ENCODE measurements at places on chromosomes 6 and 20.
A peak's percentile ranks its signal among the peaks of the same experiment; 100 is the strongest.

- no peaks in the 10 kb centered on the region for H3K36me3 ChIP-seq
- no peak overlapping the region for H3K4me3 ChIP-seq
- H3K4me1 ChIP-seq, result no peaks in the 10 kb centered on the region
- DNase-seq, result no peak
Observed at GRCh38 chr20:38320221-38320620, 16.3 kb downstream of the BPI start.

DNA sequence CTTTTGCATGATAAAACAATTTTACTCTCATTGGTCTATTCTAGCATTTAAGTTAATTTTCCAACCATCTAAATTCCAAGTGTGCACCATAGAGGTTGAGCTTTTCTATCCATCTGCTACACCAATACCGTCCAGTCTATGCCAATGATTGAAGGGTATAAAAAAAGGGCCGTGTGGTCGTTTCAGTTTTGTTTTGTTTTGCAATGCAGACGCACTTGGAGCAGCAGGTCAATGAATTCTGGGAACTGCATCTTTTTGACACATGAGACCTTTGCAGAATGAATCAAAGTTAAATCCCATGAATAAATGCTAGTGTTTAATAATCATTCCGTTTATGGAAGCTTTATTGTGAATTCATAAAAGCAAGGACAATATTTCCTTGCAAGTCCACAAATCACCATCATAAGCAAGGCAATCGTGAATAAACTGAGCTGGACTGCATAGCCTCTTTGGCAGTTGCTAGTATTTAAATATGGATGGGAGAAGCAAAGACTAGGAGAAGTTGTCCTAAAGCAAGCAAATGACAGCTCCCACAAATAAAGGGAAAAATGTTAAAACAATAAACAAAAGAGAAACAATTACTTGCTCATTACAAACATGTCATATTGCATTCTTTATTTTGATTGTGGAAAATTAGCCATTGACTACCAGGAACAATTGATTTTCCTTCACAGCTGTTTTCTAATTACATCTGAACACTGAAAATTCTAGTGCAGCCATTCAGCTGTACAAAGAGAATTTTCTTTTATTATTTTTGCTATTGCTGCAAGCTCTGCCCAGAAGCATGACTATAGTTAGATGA, 649.7 kb upstream of the GJE1 start:
- DNase-seq, result no peak
- H3K36me3 ChIP-seq, result peaks cover 2% of the 10 kb centered on the region
- H3K4me1 ChIP-seq, result peaks cover 35% of the 10 kb centered on the region
- H3K4me3 ChIP-seq, result peak overlapping the region; percentile 85
- H3K27ac ChIP-seq, result peak overlapping the region; percentile 98

- no peak overlapping the region for H3K27ac ChIP-seq
- no peaks in the 10 kb centered on the region for H3K27me3 ChIP-seq
- H3K4me3 ChIP-seq, result no peak overlapping the region
Observed at GRCh38 chr6:9140951-9141460, 705.7 kb upstream of the SLC35B3 start.

GRCh38 chr20:13089950-13090469, 81.2 kb downstream of the SPTLC3 start:
- H3K4me3 ChIP-seq, result no peak overlapping the region
- no peak overlapping the region for H3K27ac ChIP-seq
- no peaks in the 10 kb centered on the region for H3K27me3 ChIP-seq
- H3K36me3 ChIP-seq, result no peaks in the 10 kb centered on the region

DNA sequence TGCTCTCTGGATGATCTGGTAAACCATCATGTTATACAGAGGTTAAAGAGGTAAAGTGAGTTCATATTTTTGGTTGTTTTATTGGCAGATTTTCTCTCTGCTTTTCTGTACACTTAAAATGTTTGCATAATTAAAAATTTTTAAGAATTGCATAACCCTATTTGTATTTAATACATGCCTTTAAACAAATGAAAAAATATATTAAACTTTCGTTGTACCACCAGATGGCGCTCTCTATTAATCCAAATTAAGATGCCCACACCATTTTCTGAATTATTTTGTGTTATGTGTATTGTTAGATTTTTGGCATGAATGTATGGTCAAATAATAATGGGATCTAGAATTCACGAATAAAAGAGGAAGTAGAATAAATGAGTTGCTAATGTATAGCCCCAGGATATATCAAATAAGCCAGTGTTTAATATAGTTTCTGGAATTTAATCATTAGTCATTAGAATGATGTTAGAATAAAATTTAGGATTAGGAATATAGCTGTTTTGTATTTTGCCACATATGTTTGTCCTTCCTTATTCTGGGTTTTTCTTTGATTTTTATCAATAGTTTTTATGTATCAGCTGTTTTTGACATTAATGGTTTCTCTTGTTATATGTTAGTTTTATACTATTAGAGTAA, 38.9 kb downstream of the SMAP1 start:
- no peak for DNase-seq
- peaks cover 9% of the 10 kb centered on the region for H3K36me3 ChIP-seq
- H3K27me3 ChIP-seq, result no peaks in the 10 kb centered on the region
- no peak overlapping the region for H3K27ac ChIP-seq

DNA sequence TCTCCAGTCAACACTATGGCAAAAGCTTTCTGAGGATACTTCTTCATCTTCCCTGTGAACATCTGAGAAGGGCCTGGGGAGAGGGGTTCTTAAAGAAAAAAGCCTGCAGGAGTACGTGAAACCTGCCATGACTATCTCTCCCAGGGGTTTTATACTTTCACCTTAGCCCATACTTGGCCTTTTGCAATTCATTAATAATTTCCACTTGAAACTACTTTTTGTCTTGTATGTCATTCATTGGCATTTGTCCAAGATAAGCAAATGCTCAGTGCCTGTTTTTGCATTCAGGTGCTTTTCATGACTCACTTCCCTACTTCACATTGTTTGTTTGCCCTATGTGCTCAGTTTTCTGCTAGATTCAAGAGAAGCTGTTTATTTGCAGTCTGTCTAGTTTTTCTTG, 580.3 kb upstream of the GJE1 start:
- no peak for DNase-seq

DNA sequence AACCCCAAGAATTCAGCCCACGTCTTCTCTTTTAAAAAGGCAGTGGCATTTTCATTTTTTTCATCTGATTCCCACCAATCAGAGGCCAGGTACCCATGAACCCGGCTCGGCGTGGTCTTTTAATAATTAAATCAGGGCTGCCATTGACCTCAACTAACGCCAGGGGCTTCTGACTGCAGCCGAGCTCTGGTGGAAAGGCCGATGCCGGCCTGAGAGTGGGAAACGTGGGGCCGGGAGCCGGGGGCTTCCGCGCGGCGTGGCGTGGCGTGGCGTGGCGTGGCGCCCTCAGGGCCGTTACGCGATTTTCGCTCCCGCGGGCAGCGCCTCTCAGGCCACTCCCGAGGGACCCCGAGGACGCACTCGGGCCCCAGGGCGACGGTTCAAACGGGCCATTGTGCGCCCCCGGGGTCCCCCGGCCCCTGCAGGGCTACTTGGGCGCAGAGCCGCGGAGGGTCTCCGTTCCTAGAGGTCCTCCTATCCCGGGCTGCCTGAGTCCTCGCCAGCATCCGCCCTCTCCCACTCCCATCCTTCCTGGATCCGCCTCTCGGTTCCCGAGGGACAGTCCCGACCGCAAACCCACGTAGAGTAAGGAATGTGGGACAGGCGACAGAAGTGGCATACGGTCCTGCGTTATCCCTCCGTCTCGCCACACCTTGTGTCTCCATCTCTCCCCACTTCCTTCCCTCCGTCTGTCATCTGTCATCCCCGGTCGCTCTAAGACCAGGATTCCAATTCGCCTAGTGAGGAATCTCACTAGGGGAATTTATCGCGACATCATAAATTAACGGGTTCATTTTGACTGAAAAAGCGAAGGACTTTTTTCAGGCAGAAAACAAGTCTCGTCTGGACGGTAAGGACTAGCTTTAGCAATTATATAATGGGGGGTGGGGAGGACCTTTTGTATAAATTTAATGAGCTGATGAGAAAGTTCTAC, 876 bp upstream of the TBPL1 start:
- peak overlapping the region; percentile 91 for H3K27ac ChIP-seq
- no peaks in the 10 kb centered on the region for H3K27me3 ChIP-seq
- peaks cover 7% of the 10 kb centered on the region for H3K36me3 ChIP-seq
- peaks cover 41% of the 10 kb centered on the region for H3K4me1 ChIP-seq

- DNase-seq, result no peak
- no peaks in the 10 kb centered on the region for H3K27me3 ChIP-seq
- H3K4me1 ChIP-seq, result peaks cover 21% of the 10 kb centered on the region
- no peak overlapping the region for H3K4me3 ChIP-seq
Observed at GRCh38 chr6:169558774-169559441, 142.9 kb downstream of the WDR27 start.

DNA sequence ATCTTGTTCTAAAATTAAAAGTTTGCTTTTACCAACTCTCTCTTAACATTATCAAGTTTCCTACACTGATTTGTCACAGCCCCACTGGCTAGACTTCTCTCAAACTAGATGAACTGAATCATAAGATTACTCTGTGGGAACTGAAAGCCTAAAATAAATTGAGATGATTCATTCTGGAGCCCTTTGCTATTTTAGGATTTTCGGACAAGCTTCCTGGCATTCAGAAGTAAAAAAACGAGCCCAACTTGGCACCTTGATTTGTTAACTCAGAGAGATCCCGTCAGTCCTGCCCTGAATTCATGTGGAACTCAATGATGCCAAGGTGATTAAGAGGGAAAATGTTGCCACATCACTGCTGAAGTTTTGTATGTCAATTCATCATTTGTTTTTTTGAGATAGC, 122.0 kb upstream of the NRSN1 start:
- H3K4me3 ChIP-seq, result no peak overlapping the region
- no peaks in the 10 kb centered on the region for H3K27me3 ChIP-seq
- H3K36me3 ChIP-seq, result no peaks in the 10 kb centered on the region
- H3K4me1 ChIP-seq, result no peaks in the 10 kb centered on the region
- DNase-seq, result no peak

DNA sequence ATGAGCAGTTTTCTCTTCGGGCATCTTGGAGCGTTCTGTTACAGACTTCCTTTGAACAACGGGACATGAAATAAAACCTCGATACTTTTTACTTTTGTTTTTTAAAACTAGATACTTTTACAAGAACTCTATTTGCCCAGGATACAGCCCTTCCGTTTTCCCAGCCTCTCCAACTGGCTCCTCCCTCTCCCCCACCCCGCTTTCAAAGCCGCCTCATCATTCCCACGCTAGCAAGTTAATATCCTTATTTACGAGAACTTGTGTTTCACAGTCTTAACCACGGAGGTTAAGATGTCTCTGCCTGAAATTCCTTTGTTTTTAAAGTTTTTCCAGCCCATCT, 241 bp upstream of the CFAP206 start:
- no peak for DNase-seq
- no peaks in the 10 kb centered on the region for H3K4me1 ChIP-seq
- H3K27ac ChIP-seq, result peak overlapping the region; percentile 64
- H3K4me3 ChIP-seq, result peak overlapping the region; percentile 75
- peaks cover 24% of the 10 kb centered on the region for H3K27me3 ChIP-seq

DNA sequence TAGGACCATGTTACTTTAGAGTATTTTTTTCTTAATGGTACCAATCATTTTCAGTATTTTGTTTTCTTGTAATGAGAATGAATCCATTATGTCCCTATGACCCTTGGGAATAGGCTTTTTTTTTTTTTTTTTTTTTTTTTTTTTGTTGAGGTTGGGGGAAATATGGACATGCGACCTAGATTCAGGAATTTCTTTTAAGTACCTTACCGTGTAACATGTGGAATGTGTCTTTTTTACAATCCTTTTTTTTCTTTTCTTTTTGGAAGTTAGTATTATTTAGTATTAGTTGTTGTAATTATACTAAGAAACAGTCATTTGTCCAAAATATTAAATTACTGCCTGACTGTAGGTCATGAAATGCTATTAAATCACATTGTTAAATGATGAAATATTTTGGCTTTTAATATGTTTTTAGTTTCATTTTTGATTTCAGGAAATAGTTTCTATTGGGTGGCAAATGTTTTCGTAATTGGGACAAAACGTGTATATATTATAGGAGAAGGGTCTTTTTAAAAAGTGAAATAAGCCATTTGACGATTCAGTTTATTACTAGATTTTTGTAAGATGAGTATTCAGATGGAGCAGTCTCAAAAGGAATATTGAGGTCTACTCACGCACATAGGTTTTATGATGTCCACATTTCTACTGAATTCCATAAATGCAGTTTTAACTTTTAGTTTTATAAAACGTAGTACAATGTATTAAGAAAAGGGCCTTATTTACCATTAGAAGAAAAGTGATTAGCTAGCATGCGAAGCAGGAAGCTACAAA, 4.9 kb downstream of the ARID1B start:
- H3K36me3 ChIP-seq, result peaks cover 24% of the 10 kb centered on the region
- H3K27me3 ChIP-seq, result no peaks in the 10 kb centered on the region
- H3K27ac ChIP-seq, result peak overlapping the region; percentile 96
- H3K4me1 ChIP-seq, result peaks cover 55% of the 10 kb centered on the region

- no peak overlapping the region for H3K4me3 ChIP-seq
- H3K27me3 ChIP-seq, result no peaks in the 10 kb centered on the region
- H3K27ac ChIP-seq, result no peak overlapping the region
- no peaks in the 10 kb centered on the region for H3K36me3 ChIP-seq
- H3K4me1 ChIP-seq, result no peaks in the 10 kb centered on the region
Observed at GRCh38 chr6:74114428-74114827, 418.4 kb downstream of the CD109 start.

GRCh38 chr20:44601801-44602204, 19.4 kb downstream of the PKIG start:
- peaks cover 8% of the 10 kb centered on the region for H3K4me1 ChIP-seq
- no peak for DNase-seq
- no peak overlapping the region for H3K4me3 ChIP-seq
- H3K27me3 ChIP-seq, result no peaks in the 10 kb centered on the region

DNA sequence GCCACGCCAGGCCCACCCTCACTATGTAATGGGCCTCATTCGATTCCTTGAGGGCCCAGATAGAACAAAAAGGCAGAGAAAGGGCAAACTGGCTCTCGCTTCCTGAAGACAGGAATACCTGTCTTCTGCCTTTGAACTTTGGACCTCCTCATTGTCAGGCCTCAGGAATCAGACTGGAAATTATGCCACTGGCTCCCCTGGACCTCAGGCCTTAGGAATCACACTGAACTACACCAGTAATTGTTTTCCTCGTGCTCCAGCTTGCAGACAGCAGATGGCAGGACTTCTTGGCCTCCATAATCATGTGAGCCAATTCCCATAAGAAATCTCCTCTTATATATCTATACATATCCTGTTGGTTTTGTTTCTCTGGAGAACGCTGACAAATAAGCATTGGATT, 258.6 kb upstream of the KCNG1 start:
- H3K27ac ChIP-seq, result no peak overlapping the region
- H3K4me1 ChIP-seq, result no peaks in the 10 kb centered on the region
- no peaks in the 10 kb centered on the region for H3K36me3 ChIP-seq
- no peak overlapping the region for H3K4me3 ChIP-seq
- no peak for DNase-seq

GRCh38 chr20:45782890-45783289, 8.8 kb downstream of the WFDC3 start:
- DNase-seq, result no peak
- peak overlapping the region; percentile 56 for H3K27ac ChIP-seq

GRCh38 chr6:74690365-74690764, 515.5 kb downstream of the COL12A1 start:
- no peaks in the 10 kb centered on the region for H3K4me1 ChIP-seq
- H3K36me3 ChIP-seq, result no peaks in the 10 kb centered on the region
- H3K27ac ChIP-seq, result no peak overlapping the region
